ENCODE measurements at places on chromosomes 11 and 22. TPM values are rescaled to one million over a fixed set of nuclear protein-coding genes. Genes with fewer than 3 reads are reported as not detected.

OVCH2 gene
- not detected for total RNA-seq

NXPE2 gene
- not detected for total RNA-seq

ST13 gene
- 155 TPM for total RNA-seq

CCDC157 gene
- total RNA-seq, result 1.8 TPM

KRTAP5-6 gene
- total RNA-seq, result not detected

CCDC188 gene
- 17.3 TPM for total RNA-seq

KMT5B gene
- total RNA-seq, result 16.9 TPM

PANX2 gene
- total RNA-seq, result 1.7 TPM

TYR gene
- not detected for total RNA-seq

MS4A7 gene
- not detected for total RNA-seq

C22orf42 gene
- total RNA-seq, result not detected

SELENOH gene
- 174 TPM for total RNA-seq

TRIM44 gene
- total RNA-seq, result 40.9 TPM

TMPRSS5 gene
- 0.19 TPM for total RNA-seq

SLC17A6 gene
- total RNA-seq, result not detected

IL18 gene
- 0.35 TPM for total RNA-seq

PRR33 gene
- not detected for total RNA-seq

ANKK1 gene
- total RNA-seq, result 0.12 TPM

HMGXB4 gene
- total RNA-seq, result 17.0 TPM

NAALAD2 gene
- total RNA-seq, result 0.92 TPM

BBOX1 gene
- total RNA-seq, result not detected

TRIM66 gene
- total RNA-seq, result 4.0 TPM

TIMP3 gene
- total RNA-seq, result 69.8 TPM

OR51E2 gene
- total RNA-seq, result 0.06 TPM

Measured in glomerular endothelial cell (primary cell).